ENCODE measurements at places on chromosomes 2 and 18.

DNA sequence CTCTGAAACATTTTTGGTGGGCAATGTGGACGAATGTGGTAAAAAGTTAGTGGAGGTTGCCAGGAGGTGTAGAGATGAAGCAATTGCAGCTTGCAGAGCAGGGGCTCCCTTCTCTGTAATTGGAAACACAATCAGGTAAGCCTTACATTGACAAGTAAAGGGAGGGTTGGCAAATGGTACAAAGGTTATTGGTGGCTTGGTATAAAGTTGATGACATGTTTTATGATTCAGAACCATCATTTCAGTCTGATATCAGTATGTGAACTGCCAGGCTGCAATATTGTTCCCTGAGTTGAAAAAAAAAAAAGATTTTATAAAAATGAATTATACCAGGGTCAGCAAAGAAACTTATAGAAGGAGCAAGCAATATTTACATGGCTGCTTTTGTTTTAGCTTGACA lies 14.4 kb upstream of the DLX1 start:
- DNase-seq: no peak

- no peak for DNase-seq
These were observed 14.2 kb upstream of the RHOB start for GRCh38 chr2:20432714-20433113.

- no peak for DNase-seq
These were observed 2.1 kb downstream of the AAK1 start for GRCh38 chr2:69641471-69641870.

DNA sequence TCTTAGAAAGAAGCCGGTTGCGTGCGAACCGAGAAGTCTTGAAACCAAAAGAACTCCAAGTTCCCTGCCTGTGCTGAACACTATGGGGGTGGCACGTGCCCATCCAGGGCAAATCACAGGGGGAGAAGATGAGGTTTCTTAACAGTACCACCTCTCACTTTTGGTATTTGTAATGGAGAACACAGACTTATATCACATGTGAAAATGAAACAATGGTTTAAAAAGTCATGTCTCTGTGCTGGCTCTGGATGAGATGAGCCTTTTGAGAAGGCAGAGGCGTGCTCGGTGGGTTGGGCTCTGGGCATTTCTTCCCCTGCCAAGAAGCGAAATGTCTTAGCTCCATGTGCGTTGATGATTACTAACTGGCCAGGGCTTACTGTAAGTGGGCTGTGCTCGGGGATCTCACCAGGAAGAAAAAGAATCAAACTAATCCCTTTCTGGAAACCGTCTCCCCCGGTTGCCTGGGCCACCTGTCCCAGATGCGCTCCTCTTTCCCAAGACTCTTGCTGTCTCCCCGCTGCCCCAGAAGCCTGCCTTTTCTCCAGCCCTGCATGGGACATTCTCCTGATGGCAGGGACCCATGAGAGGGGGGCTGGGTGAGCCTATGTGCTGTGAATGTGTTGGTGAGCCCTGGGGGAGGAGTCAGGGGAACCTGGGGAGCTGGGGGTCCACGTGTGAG lies 252.9 kb downstream of the PRKCE start:
- DNase-seq: no peak

GRCh38 chr2:152513681-152514080 lies 178.7 kb downstream of the FMNL2 start:
- DNase-seq: no peak

DNA sequence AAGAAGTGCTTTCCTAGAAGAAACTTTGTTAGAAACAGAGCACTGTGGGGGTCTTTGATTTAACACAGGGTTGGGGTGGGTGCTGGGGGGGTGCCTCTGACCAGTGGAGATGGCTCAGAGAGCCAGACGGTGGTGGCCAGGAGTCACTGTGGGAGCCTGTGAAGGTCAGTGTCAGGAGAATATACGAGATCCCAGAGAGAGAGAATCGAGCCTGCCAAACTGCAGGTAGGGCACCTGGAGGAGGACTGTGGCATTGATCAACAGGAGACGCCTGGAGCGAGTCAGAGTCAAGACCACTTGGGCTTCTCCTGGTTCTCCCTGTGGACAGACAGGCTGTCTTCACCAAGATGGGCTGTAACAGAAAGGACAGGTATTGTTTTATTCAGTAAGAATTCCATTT lies 136.5 kb upstream of the TWIST2 start:
- no peak for DNase-seq

- DNase-seq: no peak
These were observed 22.5 kb upstream of the SIGLEC15 start for GRCh38 chr18:45802814-45803492.

GRCh38 chr2:70944111-70944690 lies 8.5 kb downstream of the ATP6V1B1 start:
- no peak for DNase-seq

DNA sequence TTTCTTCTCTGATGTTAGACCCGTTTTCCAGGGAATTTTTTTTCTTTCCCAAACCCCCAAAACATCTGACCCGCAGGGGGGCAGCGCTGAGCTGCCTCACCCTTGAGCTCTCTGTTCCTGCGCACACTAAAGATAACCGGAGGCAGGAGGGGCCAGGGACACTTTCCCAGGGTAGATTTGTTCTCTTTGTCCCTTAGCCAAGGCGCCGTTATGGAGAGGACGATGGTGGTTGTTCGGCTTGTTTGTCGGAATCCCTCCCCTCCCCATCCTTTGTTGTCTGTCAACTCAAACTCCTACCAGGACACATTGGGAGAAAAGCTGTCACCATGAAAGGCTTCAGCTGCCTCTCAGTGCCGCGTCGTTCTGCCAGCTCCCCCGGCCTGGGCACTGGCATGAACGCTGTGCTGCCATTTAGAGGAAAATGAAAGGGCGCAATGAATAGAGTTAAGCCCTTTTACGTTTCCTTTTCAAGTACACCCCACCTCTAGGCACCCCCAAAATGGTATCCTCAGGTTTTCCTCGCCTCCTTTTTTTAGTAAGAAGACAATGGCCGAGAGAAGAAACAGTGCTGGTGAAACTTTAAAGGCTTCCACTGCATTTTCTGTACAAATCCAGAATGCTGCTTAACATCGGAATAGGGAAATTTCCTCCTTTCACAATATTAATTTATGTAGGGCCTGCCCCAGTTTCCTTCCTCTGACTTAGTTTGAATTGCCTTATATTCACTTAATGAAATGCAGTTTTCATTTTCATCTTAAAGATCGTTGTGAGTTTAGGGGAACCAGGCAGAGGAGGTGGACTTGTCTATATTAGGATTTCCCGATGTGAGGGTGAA lies 62.1 kb downstream of the RND3 start:
- DNase-seq: no peak

DNA sequence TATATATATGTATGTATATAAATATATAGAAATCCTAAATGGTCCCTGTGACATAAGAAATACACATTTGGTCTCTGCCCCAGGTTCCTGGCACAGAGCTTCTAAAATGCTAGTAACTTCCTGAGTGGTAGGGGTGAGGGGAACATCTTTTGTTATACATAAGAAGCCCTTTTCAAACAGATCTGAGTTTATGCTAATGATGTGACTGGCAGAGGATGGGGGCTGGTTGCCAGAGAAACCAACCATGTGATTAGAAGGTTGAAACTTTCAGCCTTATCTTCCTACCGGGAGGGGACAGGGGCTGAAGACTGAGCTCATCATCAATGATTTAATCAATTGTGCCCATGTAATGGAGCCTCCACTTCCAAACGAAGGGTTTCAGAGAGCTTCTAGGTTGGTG lies 16.3 kb downstream of the MFSD2B start:
- no peak for DNase-seq

DNA sequence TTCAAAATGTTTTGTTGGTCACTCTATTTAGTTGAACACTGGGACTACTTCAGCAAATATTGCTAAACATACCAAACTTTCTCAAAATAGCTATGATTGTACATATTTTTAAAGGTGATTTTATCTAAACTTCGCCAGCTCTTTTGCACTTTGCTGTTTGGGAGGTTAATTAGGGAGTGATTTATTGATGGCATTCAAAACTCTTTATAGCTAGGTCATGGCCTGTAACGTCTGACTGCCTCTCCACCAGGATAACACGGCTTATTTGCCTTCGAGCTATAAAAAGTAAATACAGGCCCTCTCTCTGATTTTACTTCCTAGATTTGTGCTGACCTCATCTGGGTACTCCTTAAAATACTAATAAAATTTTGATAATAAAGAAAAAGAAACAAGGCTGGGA lies 931.9 kb downstream of the DCDC2C start:
- DNase-seq: no peak
